LHCN-M2 (cell line): ENCODE measurements at places on chromosomes 7 and 10. TPM values are rescaled to one million over a fixed set of nuclear protein-coding genes. Genes with fewer than 3 reads are reported as not detected.

Gene TAF3
- total RNA-seq, result 3.3 and 3.4 TPM in 2 replicates

Gene AZGP1
- total RNA-seq, result not detected in 2 replicates

Gene PMS2
- total RNA-seq, result 24.8 and 28.1 TPM in 2 replicates

GRCh38 chr10:73810358-73810734 lies 1.1 kb downstream of the NDST2 start:
- DNase-seq, result peak; percentile 21

DNA sequence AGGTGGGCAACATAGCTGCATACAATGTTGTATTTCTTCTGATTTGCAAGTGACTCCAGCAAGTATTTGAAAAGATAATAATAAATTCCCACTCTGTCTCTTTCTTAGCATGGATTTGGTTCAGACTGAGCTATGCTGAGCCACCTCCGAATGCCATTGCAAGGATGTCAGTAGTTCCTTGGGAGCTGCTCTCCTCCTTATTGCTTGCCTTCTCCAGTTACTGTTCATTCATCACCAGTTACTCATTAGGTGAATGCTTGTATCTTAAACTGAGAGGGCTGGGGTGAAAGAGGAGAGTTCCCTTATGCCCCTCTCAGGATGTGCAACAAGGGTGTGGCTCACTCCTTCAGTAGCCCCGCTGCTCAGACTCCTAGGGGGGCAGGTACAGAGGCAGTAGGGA lies 78.4 kb upstream of the PRKAR2B start:
- no peak for DNase-seq

- DNase-seq, result no peak
These were observed 72.1 kb upstream of the EGFR start for GRCh38 chr7:54946764-54947163.

DNA sequence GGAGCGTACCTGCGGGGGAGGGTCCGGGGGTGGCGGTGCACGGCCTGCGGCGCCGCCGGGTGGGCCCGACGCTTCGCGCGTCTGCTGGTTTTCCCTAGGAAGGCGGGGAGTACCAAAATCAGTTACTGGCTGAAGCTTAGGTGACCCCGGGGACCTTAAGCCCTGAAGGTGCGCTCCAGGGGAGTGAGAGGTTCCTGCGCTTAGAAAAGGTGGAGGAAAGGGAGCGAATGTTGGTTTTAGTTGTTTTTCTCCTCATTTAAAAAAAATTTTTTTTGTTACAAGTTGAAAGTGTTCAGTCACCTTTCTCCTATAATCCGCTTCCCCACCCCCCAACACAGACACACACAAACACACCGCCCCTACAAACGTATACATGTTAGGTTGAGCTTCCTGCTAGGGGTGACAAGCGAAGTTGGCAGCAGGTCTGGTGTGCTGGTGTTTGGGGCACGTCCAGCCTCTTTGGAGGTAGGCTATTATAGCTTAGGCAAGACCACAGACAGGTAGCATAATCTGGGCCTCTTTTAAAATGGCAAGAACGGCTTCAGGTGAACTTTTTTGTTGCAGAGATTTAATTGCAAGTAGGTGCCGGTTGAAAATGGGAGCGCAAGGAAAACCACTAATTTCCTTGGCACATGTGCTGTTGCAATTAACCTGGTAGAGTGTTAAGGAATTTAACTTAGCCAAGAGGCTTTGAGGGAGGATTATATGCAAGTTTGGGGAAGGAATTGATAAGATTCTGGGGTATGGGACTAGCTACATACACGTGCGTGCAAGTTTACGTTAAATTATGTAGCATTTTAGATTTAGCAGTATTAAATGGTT lies 945 bp downstream of the ADD3 start:
- DNase-seq, result no peak

GRCh38 chr7:47539398-47540052 lies 42.4 kb downstream of the TNS3 start:
- peak; percentile 37 for DNase-seq

GRCh38 chr7:101232141-101232850 lies 5.3 kb downstream of the CLDN15 start:
- no peak for DNase-seq

DNA sequence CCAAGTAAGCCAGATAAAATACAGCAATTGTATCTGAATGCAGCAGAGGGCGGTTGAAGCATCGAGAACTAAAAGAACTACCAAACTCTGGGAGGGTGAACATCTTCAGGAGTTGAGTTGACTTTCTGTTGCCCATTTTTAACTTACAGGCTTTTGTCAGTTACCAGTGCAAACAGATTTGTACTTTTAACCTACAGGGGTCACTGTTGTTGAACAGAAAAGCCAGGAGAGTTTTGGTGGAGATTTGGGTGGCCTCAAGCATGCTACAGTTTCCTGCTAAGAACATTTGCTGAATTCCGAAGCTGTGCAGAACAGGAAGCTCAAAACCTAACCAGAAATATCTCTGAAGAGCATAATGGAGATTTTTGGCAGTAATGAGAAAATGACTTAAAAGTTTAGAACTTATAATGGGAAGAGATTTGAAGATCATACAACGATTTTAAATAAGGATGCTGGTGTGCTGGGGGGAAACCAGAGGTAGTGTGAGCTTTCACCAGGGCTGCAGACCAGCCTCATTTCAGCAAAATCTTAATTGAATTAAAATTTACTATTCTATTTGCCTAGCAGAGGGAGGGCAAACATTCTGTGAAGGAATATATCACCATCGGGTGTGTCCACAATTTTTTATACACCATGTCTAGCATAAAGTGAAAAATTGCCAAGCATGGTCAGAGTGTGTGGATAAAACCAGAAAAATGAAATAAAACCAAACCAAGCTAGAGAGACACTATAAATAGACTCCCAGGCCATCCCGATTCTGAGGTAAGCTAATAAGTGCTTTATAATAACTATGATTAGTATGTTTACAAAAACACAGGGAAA lies 208.6 kb upstream of the CCDC6 start:
- peak; percentile 71 for DNase-seq

DNA sequence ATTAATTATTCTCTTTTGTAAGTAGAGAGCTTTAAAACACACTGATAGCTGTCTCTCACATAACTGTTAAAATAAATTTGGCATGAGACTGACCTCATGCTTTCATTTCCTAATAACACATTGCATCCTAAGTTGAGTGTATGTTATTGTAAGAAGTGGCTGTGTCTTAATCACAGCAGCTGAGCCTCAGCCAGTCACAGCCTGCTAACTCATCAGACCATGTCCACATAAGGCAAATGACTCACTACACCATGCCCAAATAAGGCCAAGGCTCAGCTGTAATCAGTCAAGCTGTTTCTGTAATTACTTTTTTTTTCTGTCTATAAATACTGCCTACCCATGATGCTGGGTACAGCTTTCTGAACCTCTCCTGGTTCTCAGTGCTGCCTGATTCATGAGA lies 860.9 kb downstream of the XPNPEP1 start:
- peak; percentile 80 for DNase-seq

- DNase-seq, result peak; percentile 38
These were observed 21.1 kb downstream of the NCAPG2 start for GRCh38 chr7:158683541-158683940.

DNA sequence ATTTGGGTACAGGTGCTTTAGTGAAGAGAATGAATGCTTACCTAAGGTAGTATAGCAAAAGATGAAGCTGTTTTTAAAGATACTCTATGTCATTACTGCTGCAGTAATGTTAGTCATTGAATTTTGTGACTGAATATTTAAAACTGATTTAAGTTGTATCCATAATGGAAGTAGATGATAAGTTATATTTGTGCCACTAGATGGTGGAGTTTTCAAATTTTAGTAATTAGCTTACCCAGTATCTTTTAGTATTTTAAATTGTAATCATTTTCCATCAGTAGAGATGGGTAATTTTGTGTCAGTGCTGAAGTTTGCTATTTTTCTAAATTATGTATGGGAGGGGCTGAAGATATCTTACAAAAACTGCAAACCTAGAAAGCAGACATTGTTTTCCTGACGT lies 25.2 kb downstream of the HBP1 start:
- no peak for DNase-seq

GRCh38 chr7:69893906-69894305 lies 295.6 kb downstream of the AUTS2 start:
- DNase-seq, result no peak

GRCh38 chr10:15464381-15464780 lies 93.3 kb upstream of the FAM171A1 start:
- DNase-seq, result no peak

- DNase-seq, result peak; percentile 86
These were observed at the start of gene CELF2 for GRCh38 chr10:11017570-11018431. Gene CELF2 (plus strand): TSS chr10:11017872. CDS start chr10:11018090, 218 bp downstream.

- no peak for DNase-seq
These were observed 11.9 kb downstream of the TSPAN14 start for GRCh38 chr10:80465839-80466590.

DNA sequence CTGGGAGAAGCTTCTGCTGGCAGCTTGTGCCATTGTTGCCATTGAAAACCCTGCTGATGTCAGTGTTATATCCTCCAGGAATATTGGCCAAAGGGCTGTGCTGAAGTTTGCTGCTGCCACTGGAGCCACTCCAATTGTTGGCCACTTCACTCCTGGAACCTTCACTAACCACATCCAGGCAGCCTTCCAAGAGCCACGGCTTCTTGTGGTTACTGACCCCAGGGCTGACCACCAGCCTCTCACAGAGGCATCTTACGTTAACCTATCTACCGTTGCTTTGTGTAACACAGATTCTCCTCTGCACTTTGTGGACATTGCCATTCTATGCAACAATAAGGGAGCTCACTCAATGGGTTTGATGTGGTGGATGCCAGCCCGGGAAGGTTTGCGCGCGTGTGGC lies 220.7 kb downstream of the ADK start:
- peak; percentile 21 for DNase-seq

DNA sequence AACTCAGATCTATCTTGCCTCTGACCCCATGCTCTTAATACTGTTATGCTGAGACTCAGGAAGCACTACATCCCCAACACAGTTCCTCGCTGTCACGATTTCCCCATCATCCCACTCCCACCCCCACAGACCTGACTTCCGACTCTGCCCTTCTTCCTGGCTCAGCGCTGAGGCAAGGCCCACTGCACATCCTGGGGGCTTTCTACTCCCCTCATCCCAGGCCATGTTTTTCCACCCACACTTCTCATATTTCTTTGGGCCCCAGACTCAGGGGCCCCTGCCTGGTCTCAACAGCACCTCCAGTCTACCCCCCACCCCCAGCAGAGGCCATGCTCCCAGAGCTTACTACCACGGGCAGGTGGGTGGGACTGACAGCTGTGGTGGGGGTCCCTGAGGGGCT lies 7.7 kb upstream of the NDST2 start:
- DNase-seq, result no peak

- no peak for DNase-seq
These were observed 323.7 kb downstream of the RPS24 start for GRCh38 chr10:78357141-78358063.
